ENCODE measurements at places on chromosomes 13 and 19. TPM values are rescaled to one million over a fixed set of nuclear protein-coding genes. Genes with fewer than 3 reads are reported as not detected.

- DNase-seq: no peak
These were observed 7.0 kb upstream of the RAB8A start for GRCh38 chr19:16104722-16105121.

GRCh38 chr13:97367016-97367822 is 66.8 kb upstream of the RAP2A start:
- no peak for DNase-seq

GRCh38 chr13:26961890-26962615 is 201.5 kb upstream of the GPR12 start:
- DNase-seq: no peak

- DNase-seq: no peak
These were observed 19.2 kb downstream of the NAXD start for GRCh38 chr13:110634558-110634957.

The RAB8A gene
- 86.9 TPM for total RNA-seq
